ENCODE measurements at places on chromosomes 4 and X. TPM values are rescaled to one million over a fixed set of nuclear protein-coding genes. Genes with fewer than 3 reads are reported as not detected.

The GABRG1 gene
- total RNA-seq: not detected

The FAM193A gene
- 17.3 TPM for total RNA-seq

The ETDB gene
- total RNA-seq: not detected

The HDX gene
- 1.4 TPM for total RNA-seq

The ARHGAP6 gene
- not detected for total RNA-seq

The MTNR1A gene
- 0.07 TPM for total RNA-seq

The SMIM31 gene
- total RNA-seq: not detected

The NXF2 gene
- not detected for total RNA-seq

The SCML2 gene
- 1.0 TPM for total RNA-seq

The AMER1 gene
- total RNA-seq: 4.8 TPM

The PLK4 gene
- total RNA-seq: 1.2 TPM

The PDLIM3 gene
- 0.68 TPM for total RNA-seq

The CXCL11 gene
- total RNA-seq: 0.68 TPM

The TLR2 gene
- total RNA-seq: 2.1 TPM

The TRIM75 gene
- not detected for total RNA-seq

The TMEM154 gene
- 23.6 TPM for total RNA-seq

The CT45A10 gene
- not detected for total RNA-seq

The SPANXA1 gene
- total RNA-seq: not detected

Measured in nasal cavity respiratory epithelium epithelial cell of viscerocranial mucosa (primary cell).